Muscle of leg (tissue), 16 donors: ENCODE measurements at places on chromosomes 12 and 14.
A peak's percentile ranks its signal among the peaks of the same experiment; 100 is the strongest.

DNA sequence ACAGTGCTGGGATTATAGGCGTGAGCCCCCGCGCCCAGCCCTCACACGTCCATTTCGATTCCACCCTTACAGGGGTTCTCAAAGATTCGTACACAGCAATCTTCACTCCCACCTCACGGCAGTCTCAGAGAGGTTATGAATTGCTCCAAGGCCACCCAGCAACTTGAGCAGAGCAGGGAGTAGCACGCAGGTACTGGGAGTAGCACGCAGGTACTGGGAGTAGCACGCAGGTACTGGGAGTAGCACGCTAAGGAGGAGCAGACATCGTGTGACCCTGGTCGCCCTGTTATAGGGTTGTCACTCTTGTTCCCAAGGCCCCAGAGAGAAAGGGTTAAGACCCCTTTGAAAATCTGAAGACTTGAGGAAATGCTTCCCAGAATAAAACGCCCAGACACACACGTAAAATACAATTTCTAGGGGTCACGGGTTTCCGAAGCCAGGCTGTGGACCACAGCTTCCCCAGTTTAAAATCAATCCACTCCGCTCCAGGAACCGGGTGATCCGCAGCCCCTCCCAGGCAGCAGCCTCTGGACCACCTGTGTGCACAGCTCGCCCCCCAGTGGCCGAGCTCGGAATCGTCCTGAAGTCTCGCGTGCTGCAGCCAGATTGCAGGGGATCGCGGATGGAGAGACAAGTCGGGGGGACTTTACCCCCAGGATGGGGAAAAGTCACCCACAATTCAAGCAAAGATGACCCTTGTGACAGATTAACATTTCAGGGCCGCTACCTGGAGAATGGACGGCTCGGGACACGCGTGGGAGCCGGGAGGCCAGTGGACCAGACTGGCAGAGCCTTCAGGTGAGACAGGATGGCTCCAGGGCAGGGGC lies 92.0 kb downstream of the SCARB1 start:
- DNase-seq = peak; percentile 87

- DNase-seq = no peak
These were observed 69.6 kb upstream of the DDX11 start for GRCh38 chr12:31003861-31004640.

DNA sequence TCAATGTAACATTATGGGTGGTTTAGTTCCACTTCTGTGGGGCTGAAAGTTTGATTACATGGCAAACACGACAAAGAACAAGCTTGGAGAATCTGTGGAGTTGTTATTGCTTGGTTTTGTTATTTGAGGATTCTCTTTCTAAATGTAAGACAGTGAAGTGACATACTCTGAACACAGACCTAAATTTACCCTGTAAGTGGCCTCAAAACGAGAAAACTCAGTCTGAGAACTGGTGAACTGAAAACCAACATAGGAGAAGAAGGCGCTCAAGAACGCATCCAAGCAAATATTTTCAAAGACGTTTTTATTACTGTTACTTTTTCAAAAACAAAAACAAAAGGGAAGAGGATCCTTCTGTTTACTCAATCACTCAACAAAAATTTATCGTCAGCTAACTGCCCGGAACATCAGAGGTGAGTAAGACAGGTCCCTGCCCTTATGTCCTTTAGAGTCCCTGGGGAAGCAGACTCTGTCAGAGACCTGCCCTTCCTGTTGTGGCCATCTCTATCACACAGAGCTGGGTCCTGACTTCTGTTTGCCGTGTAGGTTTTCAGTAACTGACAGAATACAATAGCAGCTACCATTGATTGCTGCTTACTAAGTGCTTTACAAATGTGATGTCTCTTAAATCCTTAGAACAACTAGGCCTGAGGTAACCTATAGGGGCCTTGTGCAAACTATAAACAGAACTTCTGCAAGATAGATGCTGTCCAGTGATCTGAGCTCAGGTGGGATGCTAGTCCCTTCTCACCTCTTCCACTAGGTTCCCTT lies 79.3 kb upstream of the C12orf71 start:
- DNase-seq = no peak

- DNase-seq = no peak
These were observed 13.7 kb upstream of the LHX5 start for GRCh38 chr12:113485330-113485729.

DNA sequence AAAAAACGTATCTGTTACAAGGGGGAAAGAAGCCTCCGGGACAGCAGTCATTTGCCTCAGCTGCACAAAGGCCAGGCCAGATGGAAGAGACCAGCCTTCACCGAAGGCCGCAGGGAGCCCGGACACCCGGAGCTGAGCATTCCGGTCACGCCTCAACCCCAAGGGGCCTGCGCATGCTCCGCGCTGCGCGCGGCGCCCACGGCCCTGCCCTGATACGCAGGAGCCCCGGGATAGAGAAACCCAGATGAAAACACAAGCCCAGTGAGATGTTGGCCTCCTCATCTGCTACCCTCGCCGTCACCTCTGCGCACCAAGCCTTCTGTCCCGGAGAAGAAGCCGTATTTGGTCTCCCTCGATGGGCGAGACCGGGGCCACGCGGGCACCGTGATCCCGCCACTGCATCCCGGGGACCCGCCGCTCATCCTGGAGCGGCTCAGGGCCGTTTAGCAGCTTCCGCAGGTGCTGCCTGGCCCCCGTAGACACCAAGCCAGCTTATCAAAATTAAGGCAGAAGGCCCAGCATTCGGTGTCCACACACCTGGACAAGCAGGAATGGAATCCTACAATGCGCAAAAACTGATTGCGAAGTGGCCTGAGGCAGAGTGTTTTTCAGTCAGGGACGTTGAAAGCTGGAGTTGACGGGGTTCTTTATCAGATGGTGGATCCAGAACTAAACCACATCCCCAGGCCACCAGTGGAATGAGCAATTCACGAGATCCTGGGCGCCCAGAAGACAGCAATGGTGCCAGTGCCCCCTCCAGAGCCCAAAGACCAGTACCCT lies 2.6 kb downstream of the OR8S1 start:
- no peak for DNase-seq

DNA sequence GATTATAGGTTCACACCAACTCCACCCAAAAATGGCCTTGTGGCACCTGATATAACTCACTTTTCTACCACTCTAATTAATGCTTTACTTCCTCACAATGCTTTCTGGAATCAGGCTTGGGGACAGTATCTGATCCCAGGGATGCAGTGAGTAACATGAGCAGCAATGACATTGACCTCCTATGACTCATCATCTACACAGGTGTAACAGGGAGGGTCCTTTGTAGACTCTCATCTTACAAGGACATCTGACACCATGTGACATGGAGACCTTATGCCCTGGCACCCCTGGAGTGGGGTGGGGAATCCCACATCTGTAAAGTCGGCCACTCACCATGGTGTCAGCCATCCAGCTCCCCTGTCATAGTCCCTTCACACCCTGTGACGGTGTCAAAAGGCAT lies 586.4 kb downstream of the MED13L start:
- DNase-seq = no peak

DNA sequence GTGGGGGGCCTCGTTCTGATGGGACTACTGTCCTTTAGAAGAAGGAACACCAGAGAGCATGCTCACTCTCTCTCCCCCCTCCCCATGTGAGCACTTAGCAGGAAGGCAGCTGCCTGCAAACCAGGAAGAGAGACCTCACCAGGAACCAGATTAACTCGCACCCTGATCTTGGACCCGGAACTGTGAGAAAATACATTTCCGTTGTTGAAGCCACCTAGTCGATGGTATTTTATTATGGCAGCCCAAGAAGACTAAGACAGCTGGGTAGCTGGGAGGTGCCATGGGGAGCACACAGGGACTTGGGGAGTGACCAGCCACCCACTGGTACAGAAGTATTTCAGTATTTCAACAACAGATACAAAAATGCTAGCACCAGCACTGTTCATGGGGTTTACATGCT lies 59.0 kb downstream of the VCPKMT start:
- DNase-seq = no peak

DNA sequence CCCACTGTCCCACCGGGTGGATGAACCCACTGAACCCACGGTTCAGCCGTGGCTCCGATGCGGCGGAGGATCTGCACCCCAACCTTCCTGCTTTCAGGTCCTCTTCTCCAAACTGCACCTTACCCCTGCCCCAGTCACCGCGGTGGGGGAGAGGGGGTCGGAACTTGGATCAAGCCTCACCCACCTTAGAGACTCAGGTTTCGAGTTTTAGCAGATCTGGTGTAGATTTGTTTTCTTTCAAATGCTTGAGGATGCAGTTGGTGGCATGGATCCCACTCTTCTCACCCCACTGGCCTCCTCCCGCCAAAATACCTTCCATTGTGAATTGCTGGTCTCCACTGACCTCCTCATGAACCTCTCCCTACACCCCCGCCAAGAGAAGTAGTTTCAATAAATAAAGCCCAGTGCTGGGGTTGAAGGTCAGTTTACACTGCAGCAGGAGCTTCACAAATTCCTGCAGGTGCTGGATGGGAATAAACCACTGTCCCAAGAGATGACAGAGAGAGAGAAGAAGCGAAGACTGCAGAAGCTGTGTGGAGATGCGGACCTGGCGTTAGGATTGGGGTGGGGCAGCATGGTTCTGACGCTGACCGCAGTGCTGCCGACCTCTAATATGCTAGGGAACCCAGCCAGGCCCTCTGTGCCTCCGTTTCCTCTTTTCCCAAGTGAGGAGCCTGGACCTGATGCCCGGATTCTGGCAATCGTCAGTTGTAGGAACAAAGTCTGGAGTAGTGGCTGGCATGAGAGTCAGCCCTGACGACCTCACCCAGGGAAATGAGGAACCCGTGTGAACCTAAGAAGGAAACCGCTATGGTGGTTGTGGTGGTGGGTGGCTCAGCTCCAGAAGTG lies 7.4 kb downstream of the TTC6 start:
- no peak for DNase-seq

DNA sequence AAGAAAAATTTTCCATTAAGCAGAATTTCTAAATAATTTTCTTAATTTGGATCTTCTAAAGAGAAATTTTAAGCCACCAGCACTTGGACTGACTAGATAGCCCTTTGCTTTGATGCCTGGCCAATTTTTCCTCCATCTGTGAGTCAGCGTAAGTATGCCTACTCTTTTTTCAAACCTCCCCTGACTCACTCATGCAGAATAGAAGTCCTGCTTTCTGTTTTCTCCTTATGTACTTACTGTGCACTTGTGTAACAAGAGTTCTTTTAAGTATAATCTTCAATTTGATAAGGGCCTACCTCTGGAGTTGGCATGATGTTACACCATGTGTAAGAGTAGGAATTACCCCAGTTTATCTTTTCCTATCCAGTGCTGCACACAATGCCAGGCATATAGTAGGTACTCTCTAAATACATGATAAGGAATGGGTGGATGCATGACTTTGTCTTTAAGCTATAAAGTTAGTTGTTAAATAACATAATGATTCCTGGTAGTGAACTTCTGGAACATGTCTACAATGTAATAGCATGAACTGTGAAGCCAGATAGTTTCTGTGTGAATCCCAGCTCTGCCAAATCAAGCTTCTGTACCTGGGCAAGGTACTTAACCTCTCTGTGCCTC lies 329.6 kb downstream of the TMTC2 start:
- peak; percentile 81 for DNase-seq

- peak; percentile 48 for DNase-seq
These were observed 28.6 kb downstream of the DYRK2 start for GRCh38 chr12:67677166-67677565.

DNA sequence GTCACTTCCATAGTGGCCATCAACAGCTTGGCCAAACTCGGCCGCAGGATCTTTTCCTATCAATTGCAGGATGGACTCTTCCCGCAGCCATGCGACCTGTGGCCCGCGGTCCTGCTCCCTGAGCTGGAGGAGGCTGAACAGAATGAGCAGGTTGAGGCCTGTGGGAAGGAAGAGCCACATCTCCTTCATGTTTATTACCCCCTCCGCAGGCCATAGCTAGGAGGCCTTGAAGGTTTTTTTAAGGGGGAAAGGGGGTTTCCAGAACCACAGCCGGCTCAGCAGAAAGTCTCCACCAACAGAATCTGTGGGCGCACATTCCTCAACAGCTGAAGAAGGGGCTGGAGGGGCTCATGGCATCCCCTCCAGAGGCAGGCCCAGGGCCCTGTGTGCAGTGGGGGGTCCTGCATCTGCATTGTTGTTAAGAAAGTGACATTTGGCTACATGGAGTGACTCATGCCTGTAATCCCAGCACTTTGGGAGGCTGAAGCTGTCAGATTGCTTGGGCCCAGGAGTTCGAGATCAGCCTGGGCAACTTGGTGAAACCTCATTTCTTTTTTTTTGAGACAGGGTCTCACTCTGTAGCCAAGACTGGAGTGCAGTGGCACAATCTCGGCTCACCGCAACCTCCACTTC lies 25.2 kb upstream of the PPP1R13B start:
- no peak for DNase-seq

DNA sequence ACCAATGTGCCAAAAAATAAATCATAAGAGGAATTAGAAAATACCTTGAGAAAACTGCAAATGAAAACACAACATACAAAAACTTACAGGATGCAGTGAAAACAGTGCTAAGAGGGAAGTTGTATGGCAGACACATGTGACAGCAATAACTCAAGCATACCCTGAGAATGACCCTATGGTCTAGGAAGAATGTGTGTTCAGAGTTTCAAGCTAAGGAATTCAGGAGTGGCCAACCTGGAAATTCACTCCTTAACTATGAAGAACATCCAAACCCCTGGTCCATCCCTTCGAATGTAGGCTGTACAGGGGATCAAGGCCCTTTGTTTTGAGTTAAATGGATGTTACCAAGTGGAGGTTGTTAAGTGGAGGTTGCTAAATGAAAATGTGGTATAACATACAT lies 16.7 kb upstream of the TTC9 start:
- DNase-seq = no peak

DNA sequence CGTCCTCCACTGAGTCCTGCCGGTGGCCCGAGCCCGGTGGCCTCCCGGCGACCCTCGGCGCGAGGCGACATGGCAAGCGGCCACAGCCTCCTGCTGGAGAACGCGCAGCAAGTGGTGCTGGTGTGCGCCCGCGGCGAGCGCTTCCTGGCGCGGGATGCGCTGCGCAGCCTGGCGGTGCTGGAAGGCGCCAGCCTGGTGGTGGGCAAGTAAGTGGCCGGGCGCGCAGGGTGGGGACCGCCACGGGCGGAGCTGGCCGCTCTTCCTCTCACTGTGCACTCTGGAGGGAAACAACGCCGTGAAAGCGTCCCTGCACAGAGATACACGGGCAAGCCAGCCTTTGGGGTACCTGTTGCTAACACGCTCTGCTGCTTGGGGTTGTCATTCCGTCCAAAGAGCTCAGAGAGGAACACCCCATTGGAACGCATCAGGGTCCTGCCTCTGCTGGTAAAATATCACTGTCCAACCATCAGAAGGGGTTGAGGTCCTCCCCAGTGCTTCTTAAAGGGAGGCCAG lies at the start of gene AMDHD1:
Gene AMDHD1, plus strand, starts transcription at position 2 of the 513 bp plus-strand sequence. Its CDS starts 68 bp downstream, at position 70.
- peak; percentile 50 for DNase-seq

DNA sequence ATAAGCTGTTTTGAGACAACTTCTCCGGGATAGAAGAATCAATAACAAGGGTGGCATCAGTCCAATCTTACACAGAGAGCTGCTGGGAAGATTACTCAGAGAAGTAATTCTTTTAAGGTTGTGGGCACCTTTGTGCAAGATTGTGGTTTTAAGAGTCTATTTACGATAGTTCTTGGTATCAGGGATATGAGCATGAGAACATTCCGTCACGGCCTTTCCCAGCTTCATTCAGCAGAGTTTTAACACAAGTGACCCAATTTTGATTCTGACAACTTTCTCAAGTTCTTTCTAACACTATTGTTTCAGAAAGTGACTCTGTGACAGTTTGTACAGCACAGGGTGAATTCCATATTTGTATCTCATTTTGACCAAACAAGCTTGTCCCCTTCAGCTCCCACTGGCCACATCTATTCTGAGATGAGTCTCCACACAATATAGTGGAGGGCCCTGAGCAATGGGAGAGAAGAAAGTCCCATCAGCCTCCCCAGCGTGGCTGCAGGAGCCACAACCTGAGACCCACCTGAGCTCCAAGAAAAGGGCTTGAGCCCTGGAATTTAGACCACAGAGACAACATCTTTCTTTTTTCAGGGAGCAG lies 869.2 kb downstream of the TMEM121 start:
- DNase-seq = no peak

GRCh38 chr14:44914849-44915248 lies 46.9 kb downstream of the KLHL28 start:
- peak; percentile 76 for DNase-seq
